AG20443 (cell line): ENCODE measurements at places on chromosomes 11 and 22.

DNA sequence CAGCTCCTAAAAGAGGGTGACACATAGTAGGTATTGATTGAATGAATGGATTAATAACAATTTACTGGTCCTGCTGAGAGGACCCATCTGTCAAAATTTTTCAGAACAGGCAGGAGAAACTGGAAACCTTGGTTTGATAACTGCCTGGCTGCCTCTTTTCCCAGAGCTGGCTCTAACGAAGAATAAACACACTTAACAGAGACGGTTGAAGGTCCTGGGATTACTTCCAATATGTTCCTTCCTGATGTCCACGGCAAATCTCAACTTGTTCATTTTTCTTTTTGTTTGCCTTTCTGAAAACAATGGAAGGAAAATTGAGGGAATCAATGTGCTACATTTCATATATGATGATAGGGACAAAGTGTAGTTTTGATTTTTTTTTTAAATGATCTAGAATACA is 76.5 kb upstream of the SYT13 start:
- no peak for DNase-seq

- DNase-seq = peak; percentile 58
Measured at GRCh38 chr22:27637604-27638003, 164.0 kb downstream of the MN1 start.

GRCh38 chr11:31798554-31799434 is 12.3 kb downstream of the PAX6 start:
- DNase-seq = no peak

DNA sequence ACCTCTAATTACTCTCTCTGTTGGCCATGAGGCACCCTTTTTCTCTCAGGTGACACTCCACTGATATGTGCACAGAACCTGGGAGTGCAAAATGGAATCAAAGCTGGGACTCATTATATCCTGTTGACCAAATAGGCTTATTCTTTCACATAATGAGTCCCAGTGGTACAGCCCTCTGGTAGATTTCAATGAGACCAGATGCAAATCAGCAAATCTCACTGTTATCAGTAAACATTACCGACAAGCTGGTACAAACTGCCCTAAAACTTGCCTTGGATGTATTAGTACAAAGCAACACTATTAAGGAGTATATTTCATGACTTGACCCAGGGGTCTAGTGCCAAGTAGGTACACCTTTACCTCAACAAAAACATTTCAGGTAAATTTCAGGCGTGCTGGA is 128.3 kb downstream of the DDX10 start:
- no peak for DNase-seq

DNA sequence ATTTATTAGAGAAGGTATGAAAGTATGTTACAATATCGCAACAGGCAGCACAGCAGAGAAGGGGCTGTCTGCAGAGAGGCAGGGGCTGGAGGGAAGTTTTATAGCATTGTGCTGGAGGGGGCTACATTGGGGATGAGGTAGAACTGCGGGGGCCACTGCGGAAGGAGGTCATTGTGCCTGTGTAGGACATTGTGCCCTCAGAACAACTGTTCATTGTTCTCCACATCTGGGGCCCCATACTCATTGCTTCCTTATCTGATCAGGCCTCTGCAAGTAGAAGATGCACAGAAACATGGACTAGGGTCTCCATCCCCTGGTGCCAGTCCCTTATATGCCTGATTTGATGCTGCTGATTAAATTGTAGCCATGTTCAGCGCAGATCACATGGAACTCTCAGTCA is 12.1 kb downstream of the NADSYN1 start:
- DNase-seq = no peak

GRCh38 chr11:8721609-8722500 is 39.3 kb downstream of the RPL27A start:
- DNase-seq = no peak

GRCh38 chr22:37345863-37346504 is 63.7 kb downstream of the CYTH4 start:
- DNase-seq = peak; percentile 87

DNA sequence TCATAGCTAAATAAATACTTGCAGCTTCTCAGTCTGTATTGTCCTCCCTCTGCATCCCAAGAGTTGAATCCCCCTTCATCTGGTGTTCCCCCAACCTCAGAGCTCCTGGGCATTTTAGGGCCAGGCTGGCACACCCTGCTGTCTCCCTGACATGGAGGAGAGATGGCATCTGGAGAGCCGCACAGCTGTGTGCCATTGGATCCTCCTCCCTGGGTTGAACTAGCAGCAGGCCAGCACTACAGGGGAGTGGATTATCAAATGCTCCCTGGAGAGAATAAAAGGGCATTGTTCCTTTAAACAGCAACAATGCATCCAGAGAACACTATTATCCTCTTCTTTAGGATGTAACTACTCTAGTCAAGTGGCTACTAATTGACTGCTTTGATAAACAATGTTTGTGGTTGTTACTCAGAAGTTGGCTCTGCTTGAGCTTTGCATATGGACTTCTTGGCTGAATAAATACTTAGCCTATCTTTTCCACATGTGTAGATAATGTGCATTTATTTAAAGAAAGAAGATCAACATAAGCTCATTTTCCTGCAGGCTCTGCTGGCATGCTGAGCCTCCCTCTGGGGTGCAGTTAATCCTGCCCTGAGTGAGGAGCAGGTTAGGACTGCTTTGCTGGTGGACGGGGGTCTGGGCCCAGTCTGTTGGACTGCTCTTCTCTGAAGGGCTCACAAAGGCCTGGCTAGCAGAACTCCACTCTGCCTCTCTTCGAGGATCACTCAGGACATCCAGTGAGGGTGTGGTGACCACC is 897.2 kb downstream of the TBC1D22A start:
- DNase-seq = no peak

DNA sequence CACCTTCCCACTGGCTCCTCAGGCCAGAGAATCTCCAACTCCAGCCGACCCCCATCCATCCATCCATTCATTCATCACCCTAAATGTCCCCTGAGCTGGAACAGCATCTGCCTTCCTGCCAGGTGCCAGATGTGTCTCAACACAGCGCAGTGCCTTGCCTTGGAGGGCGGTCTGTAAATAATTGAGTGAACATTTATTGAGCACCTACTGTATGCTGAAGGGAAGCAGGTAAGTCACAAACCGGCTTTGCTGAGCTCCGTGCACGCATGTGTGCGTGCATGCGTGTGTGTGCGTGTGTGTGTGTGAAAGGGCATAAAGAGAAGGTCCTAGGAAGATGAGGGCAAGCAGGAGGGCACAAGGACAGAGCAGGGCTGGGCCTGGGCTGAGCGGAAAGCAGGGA is 10.2 kb downstream of the KCNJ4 start:
- no peak for DNase-seq

DNA sequence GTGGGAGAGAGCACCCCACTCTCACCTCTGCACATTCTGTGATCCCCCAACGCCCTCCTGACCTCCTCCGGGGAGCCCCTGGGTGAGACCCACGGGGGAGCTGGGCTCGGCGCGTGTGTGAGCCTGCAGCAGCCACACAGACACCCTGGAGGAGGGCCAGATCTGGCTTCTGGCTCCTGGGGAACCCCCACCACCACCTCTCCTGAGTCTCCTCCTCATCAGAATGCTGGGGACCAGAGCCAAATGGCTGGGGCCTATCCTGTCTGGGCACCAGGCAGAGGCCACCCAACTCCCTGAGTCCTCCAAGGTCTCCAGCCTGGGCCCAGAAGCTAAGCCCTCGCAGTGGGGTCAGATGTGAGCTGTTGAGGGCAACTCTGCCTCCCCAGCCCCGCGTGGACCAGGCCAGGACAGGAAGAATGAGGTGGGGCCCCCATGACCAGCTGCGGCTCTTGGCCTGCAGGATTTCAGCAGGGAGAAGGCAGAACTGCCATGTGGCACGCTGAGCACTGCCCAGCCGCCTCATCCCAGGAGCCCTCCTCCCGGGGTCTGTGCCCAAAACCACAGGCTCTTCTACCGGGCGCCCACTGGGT is 5.5 kb upstream of the PIM3 start:
- no peak for DNase-seq

DNA sequence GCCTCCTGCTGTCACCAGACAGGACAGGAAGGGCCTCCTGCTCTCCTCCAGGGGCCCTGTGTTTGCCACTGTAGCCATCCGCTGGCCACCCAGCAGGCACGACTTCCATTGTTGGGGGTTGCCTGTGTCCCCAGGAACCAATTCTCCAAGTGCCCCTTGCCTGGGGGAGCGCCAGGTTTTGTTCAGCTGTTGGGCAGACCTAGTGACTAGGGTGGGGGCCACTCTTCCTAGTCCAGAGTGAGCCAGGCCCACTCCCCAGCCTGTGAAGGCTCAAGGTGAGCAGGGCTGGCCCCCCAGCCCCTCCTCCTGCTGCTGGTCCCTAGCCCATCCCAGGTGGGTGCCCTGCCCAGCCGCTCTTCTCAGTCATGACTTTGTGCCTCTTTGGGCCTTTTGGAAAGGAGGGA is 30.9 kb downstream of the OSBPL5 start:
- no peak for DNase-seq

GRCh38 chr11:57567515-57568329 is at the start of gene UBE2L6:
Gene UBE2L6 (minus strand): TSS chr11:57567672. CDS start chr11:57567611, 61 bp downstream.
- DNase-seq = peak; percentile 90

- DNase-seq = no peak
Measured at GRCh38 chr11:34825315-34825669, 90.9 kb downstream of the APIP start.

GRCh38 chr22:30866811-30867271 is 101.7 kb downstream of the MORC2 start:
- DNase-seq = peak; percentile 8

DNA sequence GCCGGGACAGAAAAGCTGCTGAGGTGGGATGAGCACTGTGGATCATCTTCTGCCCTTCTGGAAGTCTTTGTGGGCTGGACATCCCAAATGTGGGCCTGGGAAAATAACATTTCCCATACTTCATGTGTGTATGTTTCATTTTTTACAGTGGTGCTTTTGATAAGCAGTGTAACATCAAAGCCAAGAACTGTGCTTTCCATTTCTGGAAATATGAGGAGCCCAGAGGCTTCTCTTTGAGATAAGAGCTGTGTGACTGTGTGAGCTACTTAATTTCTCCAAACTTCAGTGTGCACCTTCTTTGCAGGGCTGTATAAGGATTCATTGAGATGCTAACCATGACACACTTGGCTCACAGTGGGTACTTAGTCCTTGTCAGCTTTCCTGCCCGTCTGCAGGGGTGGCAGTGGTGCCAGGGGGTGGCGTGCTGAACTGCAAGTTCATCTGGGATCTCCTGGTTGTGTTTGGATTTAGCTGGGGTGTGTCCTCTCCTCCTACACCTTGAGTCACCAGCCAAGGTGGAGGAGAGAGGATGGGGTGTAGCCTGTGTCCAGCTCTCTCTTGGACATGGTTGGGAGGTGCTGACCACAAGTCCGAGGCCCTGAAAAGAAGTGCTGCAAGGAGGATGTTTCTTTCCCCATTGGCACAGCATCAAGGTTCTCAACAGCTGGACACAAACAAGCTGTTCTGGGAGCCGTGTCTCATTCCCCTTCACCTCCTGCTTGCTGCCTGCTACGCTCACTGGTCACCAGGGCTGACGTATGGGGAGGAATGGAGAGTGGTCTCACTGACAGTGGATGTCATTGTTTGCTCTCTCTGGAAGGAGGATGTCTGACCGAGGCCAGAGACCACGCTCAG is 139.4 kb downstream of the TEAD1 start:
- no peak for DNase-seq

DNA sequence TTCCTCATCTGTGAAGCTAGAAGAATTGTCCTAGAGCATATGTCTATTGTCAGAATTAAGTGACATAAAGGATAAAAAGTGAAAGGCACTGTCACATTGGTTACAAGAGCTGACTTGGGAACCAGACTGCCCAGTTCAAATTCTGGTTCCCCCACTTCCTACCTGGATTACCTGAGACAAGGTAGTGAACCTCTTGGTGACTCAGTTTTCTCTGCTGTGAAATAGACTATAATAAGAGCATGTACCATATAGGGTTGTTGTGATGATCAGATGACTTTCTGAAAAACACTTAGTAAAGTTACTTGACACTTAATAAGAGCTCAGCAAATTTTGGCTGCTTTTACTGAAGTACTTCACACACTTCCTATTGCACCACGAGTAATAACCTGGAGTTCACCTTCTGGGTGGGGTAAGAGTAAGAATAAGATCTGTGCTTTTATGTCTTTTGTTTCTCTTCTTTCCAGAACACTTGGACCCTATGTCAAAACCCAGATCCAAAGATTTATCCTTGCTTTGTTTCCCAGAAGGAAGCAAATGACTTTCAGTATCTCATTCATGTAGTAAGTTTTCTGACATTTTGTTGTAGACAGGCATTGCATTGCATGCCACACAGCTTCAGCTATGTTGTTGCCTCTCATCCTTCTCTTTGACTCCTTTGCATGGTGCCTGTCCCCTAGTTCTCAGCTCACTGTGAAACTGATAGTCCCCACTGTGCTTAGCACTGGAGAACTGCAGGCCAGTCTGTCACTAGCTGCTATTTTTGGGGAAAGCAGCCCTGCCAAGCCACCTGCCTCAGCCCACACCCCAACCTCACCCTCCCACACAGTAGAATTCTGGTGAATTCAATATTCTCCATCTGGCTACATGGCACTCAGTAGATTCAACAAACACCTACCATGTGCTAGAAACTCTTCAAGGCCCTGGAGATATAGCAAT is 121.8 kb upstream of the POU2AF2 start:
- DNase-seq = no peak

DNA sequence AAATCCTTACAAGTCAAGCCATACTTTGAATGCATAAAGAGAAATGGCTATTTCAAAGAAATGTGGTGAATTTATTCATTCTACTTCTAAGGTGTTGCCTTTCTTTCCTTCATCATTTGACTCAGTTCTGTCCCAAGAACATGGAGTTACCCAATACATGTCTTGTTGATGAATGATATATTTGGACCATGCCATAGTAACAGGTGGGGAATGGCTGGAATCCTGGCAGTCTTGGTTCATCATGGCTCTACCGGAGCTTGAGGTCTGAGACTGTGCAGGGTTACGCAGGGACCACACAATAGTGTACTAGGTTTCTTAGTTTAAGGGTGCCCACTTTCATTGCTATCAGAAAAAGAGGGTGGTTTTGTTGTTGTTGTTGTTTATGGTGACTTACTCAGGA is 40.3 kb upstream of the MPEG1 start:
- DNase-seq = no peak

DNA sequence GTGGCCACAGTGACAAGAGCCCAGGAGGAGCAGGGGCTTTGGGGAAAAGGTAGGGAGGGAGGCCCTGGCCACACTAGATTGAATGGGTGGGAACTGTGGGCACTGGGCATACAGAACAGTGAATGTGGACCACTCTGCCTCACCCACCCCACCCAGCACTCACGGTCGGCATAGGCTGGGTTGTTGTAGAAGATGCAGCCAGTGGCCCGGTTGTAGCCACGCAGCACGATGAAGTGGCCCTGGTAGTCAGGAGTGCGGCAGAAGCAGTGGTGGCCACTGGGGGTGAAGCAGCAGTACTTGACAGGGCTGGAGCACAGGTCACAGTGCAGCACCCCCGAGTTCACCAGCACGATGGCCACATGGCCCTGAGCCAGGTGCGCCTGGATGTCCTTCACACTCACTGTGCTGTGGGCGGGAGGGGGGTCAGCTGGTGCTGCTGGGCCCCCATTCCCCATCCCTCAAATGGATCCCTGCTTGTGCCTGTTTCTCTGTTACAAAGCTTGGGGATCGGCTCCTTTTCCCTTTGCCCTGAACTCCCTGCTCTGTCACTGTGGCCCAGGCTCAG is 11.2 kb downstream of the GUCD1 start:
- no peak for DNase-seq

- DNase-seq = no peak
Measured at GRCh38 chr11:6327806-6328205, 7.5 kb upstream of the CAVIN3 start.
